Stomach (tissue), 19 donors: ENCODE measurements at places on chromosomes 3 and 15. TPM values are rescaled to one million over a fixed set of nuclear protein-coding genes. Genes with fewer than 3 reads are reported as not detected.
A peak's percentile ranks its signal among the peaks of the same experiment; 100 is the strongest.

DNA sequence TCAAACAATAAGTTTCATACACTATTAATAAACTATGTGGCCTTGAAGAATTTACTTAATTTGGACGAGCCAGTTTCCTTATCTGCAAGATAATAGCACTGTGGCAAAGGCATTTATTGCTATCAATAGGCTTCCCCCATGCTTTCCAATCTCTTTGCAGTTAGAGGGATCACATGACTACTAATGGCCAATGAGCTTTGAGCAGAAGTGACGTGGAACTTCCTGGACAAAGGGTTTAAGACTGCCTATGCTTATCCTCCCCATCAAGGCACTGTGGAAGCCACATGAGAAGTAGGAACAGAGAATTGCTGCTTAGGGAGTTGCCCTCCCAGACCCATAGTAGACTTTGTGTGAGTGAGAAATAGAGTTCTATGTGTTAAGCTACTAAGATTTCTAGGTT is 16.7 kb upstream of the ZMAT3 start:
- no peak for DNase-seq

- DNase-seq, result no peak
Observed at GRCh38 chr3:149319750-149320149, 13.7 kb downstream of the TM4SF18 start.

DNA sequence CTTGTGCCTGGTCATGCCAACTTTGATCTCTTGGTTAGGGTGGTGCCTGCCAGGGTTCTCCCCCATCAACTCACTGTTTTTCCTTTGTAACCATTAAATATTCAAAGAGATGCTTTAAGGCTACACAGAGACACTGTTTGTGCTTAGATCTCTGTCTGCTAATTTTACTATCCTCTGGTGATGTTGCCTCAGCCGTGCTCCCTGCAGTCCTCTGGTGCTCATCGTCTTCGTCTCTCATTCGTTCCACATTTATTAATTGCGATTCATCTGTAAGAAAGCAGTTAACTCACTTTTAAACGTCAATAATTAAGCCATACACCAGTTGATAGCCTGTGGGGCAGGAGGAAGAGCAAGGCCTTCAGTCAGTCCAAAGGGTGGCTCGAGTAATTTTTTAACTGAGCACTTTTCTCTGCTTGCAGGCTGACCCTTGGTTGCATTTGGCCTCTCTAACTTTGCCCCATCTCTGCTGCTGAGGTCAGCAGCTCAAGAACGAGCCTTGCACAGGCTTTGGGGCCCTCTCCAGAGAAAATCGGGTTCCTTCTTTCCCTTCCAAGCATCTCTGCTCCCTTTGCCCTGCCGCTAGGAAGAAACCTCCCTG is 62.9 kb downstream of the KLF15 start:
- DNase-seq, result no peak

DNA sequence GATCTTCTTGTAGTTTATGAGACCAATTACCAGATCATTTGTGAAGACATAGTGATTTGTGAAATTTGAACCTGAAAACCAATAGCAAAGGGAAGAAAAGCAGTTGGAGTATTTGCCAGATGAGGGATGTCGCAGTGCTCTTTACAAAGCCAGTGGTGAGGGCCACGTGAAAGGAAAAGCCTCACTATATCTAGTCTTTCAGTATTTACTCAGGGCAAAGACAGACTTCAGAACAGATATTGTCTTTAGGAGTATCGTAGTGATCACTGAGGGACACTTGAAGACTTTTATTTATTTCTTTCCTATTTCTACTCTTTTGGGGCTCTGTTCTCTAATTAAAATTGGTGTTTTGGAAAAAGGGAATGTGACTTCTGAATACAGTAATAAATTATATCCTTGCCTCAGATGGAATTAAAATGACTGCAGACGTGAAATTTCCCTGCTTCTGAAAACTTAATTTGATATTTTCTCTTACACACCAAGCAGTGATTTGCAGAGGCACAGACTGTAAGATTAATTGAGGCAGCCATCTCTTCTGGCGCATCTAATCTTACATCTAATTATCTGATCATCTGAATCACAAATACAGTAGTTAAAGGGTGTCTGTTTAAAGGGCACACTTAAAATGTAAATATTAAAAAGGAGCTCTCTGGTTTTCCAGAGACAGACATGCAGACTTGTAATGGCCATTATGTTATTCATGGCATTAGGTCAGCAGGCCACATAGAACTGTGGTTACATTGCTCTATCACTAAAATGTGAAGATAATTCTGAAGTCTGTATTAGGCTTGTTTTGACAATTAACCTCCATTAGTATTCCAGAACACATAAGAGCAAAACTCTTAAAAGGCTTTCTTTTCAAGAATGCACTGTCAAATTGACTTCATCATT is 193.0 kb upstream of the GOLIM4 start:
- DNase-seq, result peak; percentile 5

DNA sequence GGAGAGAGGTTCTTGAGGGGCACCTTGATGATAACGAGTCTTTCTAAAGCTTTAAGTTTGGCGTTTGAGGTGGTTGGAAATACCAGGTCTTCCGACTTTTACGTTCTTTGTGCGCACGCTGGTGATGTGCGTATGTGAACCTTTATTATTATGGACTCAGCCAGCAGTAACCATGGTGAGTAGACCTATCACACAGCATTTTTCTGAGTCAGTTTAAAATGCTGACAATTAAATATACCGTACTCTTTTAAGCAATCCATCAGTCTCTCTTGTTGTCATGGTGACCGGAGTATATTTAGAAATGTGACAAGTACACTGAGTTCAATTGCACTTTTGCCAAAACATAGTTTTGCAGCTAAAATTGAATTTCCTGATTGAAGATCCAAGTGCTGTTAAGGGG is 172.2 kb downstream of the LPP start:
- peak; percentile 29 for DNase-seq

GRCh38 chr15:39248204-39248603 is 332.7 kb upstream of the THBS1 start:
- no peak for DNase-seq

DNA sequence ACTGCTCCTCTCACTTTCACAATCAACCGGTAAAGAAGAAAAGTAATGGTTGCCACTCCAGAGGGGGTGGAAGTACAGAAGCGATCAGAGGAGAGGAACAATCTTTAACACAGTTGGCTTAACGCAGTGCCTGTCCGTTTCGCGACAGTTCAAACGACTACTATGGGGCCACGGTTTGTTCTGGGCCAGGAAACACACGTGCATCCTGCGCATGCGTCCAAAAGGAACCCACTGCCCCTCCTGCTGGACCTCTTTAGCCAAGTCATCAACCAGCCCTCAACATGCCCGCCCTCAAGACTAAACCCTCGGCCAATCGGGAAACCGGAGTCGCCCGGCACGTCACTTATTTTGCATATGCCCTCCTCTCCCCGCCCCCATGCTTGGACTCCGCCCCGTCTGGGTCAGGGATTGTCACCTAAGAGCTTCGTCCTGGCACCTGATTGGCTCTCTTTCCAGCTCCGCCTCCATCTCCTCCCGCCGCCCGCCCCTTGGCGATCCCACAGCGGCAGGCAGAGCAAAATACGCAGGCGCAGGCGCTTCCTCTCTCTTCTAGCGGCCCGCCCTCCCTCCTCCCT is 345 bp upstream of the CDV3 start:
- DNase-seq, result peak; percentile 100

GRCh38 chr15:51244423-51244869 is 94.0 kb downstream of the CYP19A1 start:
- DNase-seq, result no peak

DNA sequence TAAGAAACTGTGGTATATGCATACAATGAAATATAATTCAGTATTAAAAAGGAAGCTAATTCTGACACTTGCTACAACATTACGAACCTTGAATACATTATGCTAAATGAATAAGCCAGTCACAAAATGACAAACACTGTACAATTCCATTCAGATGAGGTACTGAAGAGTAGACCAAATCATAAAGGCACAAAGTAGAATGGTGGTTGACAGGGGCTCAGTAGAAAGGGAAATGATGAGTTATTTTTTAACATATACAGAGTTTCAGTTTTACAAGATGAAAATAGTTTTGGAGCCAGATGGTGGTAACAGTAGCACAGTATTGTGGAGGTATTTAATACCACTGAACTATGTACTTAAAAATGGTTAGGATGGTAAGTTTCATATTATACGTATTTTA is 254.6 kb upstream of the RBMS3 start:
- DNase-seq, result no peak

- DNase-seq, result no peak
Observed at GRCh38 chr15:88742161-88742560, 61.1 kb upstream of the ACAN start.

GRCh38 chr15:90561344-90562244 is 31.9 kb downstream of the CRTC3 start:
- DNase-seq, result no peak

GRCh38 chr3:49053543-49053942 is 24.3 kb upstream of the IMPDH2 start:
- no peak for DNase-seq

DNA sequence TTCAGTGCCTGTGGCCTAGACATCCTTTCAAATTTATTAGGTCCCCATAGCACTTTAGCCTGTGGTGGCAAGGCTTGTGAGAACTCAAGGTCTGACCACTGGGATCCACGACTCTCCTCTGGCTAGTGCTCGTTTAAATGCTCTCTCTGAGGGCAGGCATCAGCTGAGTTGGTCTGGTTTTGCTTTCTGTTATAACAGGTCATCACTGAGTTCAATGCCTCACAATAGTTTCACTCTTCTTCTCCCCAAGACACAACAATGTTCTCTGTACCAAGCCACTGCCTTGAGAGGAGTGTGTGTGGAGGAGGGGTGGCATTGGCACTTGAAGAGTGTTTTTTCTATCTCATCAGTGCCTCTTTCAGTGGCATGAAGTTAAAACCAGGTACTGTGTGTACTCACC is 7.6 kb downstream of the OR5K4 start:
- DNase-seq, result no peak

DNA sequence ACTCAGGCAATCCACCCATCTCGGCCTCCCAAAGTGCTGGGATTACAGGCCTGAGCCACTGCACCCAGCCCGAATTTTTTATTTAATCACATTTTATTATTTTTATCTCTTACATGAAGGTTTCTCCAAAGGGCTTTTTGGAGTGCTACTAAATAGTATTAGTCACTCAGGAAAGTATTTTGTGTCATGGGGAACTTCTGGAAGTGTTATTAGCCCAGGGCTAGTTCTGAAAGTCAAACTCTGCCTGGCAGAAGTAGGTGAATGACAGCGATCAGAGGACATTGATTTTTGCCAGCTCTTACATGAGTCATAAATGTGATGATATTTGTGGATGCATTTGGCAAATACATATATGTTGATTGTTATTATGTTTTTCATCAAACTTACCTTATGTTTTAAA is 48.7 kb downstream of the ZPLD1 start:
- DNase-seq, result no peak

- peak; percentile 66 for DNase-seq
Observed at GRCh38 chr3:136194409-136195257, 1.5 kb downstream of the MSL2 start.

DNA sequence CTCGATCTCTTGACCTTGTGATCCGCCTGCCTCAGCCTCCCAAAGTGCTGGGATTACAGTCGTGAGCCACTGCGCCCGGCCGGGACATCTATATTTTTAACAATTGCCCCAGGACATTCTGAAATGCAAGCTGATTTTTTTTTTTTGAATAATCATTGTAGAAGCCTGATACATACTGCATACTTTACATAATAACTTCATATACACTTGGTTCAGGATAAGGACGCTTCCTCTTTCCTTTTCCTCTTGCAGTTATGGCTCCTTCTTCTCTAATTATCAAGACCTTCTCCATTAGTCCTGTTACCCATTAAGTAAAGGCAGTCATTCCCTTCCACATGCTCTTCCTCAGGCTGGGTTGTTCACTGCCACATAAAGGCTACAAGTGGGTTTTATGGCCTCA is 58.3 kb downstream of the SLCO3A1 start:
- DNase-seq, result no peak

DNA sequence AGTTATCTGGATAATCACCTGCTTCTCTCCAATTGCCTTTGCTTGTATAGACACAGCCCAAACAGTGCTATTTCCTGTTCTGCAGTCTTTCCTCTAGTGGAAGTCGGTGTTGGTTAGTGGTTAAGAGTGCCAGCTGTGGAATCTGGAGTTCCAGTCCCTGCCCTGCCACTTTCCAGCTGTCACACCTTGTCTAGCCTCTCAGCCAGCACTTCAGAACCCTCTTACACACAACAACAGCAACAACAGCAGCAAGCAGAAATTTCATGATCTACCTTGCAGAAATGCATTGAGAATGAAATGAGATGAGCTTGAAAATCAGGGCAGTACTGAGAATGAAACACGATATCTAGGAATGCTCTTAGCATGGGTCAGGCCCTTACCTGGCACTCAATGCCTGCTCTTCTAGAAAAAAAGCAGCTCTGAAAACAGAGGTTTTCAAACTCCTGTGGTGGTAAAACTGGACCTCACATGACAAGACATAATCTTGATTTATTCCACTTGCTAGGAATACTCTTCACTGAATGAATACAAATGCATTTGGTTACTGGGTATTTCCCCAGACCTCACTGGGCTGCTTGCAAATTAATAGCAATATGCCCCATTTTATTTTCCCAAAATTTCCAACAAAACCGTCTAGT is 3.3 kb upstream of the WNT5A start:
- no peak for DNase-seq

DNA sequence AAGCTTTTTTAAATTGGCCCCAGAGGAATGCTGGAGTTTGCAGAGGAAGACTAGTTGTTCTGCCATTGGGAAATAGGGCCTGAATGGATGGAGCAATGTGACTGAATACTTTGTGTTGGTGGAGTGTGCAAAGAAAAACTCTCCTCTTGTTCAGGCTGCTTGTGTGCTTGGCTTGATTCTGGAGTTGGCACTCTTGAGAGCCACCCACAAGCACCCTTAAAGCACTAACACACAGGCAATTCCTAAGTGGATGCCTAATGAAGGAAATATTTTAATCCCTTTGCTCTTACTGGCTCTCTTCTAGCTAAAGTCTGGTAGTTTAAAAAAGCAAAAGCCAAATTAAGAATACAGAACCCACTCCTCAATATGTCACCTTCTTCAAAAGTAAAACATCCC is 304.4 kb upstream of the C2CD4B start:
- DNase-seq, result no peak

GRCh38 chr3:171175741-171176234 is 149.3 kb upstream of the SLC2A2 start:
- no peak for DNase-seq

- no peak for DNase-seq
Observed at GRCh38 chr3:37859354-37859753, 2.3 kb upstream of the CTDSPL start.

Gene ITGA11
- 0.08 TPM for polyA plus RNA-seq

Gene LRTM1
- not detected for polyA plus RNA-seq

Gene RBP2
- polyA plus RNA-seq, result 2.9 TPM

Gene SENP5
- polyA plus RNA-seq, result 5.6 TPM

Gene SCG3
- 0.88 TPM for polyA plus RNA-seq
